LoVo (cell line): ENCODE measurements at places on chromosomes 5 and 9.

- no peak for DNase-seq
These were observed 8.2 kb upstream of the TYRP1 start for GRCh38 chr9:12684974-12685373.

- no peak for DNase-seq
These were observed 217.8 kb upstream of the MAST4 start for GRCh38 chr5:66378407-66378806.

GRCh38 chr9:136482046-136482792, 621 bp downstream of the SEC16A start:
- peak; percentile 17 for DNase-seq

DNA sequence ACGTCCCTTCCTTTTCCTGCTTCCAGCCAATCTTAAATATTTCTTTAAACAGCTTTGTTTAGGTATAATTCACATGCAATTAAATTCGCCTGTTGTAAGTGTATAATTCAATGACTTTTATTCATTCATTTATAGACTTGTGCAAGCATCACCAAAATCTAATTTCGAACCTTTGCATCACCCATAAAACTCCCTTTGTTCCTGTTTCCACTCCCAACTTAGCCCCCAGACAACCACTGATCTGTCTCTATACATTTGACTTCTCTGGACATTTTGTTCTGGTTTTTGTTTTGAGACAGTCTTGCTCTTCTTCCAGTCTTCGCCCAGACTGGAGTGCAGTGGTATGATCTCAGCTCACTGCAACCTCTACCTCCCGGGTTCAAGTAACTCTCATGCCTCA, 71.5 kb downstream of the NR6A1 start:
- no peak for DNase-seq

- no peak for DNase-seq
These were observed 33.8 kb downstream of the MED10 start for GRCh38 chr5:6344593-6344989.

- DNase-seq = no peak
These were observed 5.3 kb downstream of the SLC12A7 start for GRCh38 chr5:1106385-1107166.

- DNase-seq = no peak
These were observed 5.6 kb downstream of the FAM221B start for GRCh38 chr9:35822926-35823325.

DNA sequence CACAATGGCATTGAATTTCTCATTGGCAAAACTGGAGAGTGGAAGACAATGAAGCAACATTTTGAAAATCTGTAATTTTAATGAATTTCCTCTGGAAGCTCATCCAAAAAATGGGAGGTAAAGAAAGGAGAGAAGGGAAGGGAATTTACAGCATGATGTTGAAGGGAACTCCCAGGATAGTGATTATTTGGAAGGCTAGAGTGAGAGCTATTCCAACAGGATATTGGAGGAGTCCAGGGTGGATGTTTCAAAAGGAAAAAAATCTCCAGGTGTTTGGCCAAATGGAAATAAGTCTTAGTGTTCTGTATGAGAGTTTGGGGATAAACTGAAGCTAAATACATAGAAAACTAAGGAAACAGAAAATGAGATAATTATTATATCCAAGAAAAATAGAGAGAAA, 106.2 kb downstream of the IZUMO3 start:
- DNase-seq = no peak

GRCh38 chr5:27450607-27451006, 412.2 kb upstream of the CDH9 start:
- peak; percentile 51 for DNase-seq

DNA sequence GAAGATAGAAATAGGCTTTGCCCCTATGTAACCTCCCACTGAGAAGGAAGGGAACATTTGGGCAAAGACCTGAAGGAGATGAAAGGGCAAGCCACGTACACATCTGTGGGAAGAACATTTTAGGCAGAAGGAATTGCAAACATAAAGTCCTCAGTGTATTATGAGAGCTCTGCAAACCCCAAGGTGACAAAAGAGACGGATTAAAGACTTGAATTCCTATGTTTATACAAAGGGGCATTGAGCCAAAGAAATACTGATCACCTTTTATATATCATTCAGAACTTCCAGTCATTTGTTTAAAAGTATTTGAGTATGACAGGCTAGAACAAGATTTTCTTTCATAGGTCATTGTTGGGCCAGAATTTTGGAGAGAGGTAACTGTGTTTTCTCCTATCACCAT, 90.2 kb upstream of the ATG10 start:
- no peak for DNase-seq

DNA sequence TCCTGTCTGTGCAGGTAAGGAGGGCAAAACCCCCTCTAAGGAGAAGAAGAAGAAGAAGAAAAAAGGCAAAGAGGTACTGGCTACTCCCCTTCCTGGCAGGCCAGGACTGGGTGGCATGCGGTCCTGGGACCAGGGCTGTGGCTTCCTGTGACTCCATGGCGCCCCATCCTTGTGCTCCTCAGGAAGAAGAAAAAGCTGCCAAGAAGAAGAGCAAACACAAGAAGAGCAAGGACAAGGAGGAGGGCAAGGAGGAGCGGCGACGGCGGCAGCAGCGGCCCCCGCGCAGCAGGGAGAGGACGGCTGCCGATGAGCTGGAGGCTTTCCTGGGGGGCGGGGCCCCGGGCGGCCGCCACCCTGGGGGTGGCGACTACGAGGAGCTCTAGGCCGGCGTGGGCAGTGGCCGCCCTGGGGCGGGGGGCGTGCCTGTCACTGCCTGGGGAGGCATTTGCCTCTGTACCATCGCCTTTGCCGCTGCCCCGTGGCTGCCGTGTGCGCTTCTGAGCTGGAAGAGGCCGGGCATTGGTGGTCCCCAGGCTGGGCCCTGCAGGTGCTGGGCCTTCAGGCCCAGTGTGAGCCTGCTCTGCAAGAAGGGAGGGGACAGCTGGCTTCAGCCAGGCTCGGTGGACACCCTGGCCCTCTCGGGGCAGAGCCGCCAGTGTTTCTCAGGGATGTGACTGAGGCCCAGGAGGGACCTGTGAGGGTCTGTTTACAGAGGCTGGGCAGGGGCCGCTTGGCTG, 2.0 kb upstream of the AJM1 start:
- DNase-seq = no peak

DNA sequence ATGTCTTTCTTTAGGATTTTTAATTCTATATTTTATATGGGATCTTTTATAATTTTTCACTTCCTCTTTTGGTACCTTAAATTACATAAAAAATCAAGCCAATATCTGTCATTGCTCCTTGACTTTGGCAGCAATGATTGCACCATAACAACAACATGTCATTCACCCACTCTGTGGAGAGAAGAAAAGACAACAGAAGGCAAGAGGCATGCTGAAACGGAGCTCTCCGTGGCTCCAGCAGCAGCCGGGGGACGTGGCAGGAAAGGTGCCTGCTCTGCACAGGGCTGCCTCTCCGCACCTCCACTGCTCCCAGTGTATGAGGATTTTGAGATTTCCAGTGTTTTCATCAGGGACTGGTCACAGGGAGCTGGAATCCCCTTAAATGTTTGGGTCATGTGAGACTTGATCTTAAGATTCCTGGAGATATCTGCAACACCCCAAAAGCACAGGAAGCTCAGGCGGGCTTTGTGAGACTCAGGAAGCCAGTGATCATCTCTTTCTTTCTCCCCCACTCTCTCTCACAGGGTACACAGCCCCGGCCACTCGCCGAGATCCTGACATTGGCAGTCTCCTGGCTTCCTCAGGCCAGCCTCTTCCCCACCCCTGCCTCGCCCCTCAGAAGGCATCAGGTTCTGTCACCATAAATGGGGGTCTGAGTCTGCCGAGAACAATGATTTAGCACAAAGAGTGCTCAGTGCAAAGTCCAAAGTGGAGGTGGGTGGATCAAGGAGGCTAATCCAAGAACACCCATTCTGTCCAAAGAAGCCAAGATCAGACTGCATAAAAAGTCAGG, 74.6 kb downstream of the ACTL7B start:
- DNase-seq = peak; percentile 69

DNA sequence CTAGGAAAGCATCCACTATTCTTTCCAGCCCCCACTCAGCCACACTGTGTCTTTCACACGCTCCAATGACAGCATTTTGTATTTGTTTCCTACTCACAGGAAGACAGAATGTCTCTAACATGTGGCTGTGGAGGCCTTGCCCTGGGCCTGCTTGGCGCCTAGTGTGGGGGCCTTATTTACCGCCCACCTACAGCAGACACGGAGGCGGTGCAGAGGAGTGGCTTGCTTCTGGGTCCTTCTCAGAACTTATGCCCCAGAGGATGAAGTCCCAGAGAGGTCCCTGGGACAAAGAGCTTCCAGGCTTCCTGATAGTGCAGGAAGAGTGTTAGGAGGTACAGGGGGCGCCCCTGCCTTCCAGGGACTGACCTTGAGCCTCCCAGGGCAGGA, 8.5 kb upstream of the MRNIP start:
- no peak for DNase-seq

- no peak for DNase-seq
These were observed 33.8 kb downstream of the CAPSL start for GRCh38 chr5:35904443-35905132.

DNA sequence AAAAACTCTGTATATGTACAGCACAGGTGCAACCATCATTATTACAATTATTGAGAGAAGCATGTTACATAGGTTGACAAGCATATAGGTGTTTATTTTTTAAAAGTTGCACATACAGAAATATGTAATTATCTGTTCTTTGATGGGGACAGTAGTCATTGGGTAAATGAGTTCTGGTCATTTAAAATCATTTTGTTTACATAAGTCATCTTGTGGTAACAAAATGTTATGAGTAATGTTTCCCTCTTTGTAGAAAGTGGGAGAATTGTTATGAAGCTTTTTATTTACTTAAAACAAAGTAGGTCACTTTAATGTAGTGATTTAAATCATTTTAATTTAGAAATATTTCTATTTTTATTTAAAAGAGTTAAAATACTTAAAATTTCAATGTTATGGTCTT, 33.8 kb upstream of the FBXL17 start:
- no peak for DNase-seq

GRCh38 chr5:76278261-76278789, 124.8 kb upstream of the IQGAP2 start:
- no peak for DNase-seq

GRCh38 chr9:117535973-117536372, 121.1 kb upstream of the ASTN2 start:
- no peak for DNase-seq

- DNase-seq = no peak
These were observed 24.1 kb upstream of the RHOBTB3 start for GRCh38 chr5:95707055-95707454.
